HTR-8/SVneo (cell line): ENCODE measurements at places on chromosomes 13 and 19.

DNA sequence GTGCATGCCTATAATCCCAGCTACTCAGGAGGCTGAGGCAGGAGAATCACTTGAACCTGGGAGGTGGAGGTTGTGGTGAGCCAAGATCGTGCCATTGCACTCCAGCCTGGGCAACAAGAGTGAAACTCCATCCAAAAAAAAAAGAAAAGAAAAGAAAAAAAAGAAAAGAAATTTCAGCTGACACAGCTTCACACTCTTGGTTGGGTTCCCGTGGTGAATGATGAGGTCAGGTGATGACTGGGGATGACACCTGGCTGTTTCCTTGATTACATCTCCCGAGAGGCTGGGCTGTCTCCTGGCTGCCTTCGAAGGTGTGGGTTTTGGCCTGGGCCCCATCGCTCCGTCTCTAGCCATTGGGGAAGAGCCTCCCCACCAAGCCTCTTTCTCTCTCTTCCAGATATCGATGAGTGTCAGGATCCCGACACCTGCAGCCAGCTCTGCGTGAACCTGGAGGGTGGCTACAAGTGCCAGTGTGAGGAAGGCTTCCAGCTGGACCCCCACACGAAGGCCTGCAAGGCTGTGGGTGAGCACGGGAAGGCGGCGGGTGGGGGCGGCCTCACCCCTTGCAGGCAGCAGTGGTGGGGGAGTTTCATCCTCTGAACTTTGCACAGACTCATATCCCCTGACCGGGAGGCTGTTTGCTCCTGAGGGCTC, 22.0 kb downstream of the LDLR start:
- no peak for DNase-seq

DNA sequence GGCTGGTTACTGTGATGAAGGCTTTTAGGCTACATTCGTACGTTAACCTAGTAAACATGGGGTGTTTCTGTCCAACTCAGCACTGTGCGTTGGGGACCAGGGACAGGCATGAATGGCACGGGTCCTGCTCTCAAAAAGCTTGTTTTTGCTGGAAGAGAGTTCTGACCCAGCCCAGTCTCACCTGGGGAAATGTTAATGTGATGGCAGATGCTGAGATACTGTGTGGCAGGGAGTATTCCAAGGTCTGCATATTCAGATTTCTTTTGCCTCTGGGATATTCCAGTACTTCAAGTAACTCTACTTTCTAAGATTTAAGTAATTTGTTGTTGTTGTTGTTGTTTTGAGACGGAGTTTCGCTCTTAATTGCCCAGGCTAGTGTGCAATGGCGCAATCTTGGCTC, 13.7 kb downstream of the CUL4A start:
- no peak for DNase-seq

DNA sequence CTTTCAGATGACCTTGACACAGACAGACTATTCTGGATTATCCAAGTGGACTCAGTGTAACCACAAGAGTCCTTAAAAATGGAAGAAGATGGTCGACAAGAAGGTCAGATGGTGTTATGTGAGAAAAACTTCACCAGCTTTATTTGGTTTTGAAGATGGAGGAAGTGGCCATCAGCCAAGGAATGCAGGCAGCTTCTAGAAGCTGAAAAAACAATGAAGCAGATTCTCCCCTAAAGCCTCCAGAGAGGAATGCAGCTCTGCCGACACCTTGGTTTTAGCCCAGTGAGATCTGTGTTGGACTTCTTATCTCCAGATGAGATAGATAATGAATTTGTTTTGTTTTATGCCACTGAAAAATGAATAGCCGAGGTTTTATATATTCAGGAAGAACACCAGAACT, 501.5 kb downstream of the DCT start:
- no peak for DNase-seq

GRCh38 chr19:33329060-33329459, 26.7 kb upstream of the CEBPA start:
- no peak for DNase-seq

GRCh38 chr13:43988302-43988701, 108.6 kb downstream of the LACC1 start:
- DNase-seq, result no peak

DNA sequence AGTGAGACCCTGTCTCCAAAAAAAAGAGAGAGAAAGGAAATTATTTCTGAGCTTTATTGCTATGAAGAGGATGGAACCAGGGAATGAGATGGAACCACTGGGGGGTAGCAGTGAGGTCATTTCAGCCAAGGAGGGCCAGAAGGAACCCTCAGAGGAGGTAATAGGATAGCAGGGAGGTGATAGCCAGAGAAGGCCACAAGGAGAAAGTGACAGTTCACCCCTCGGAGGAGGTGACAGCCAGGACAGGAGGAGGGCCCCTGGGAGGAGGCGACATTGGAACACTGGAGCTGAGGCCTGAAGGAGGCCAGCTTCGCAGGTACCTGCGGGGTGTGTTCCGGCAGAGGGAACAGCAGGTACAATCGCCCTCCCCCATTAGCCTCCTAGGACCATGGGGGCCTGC, 675 bp upstream of the PGPEP1 start:
- DNase-seq, result peak; percentile 62

DNA sequence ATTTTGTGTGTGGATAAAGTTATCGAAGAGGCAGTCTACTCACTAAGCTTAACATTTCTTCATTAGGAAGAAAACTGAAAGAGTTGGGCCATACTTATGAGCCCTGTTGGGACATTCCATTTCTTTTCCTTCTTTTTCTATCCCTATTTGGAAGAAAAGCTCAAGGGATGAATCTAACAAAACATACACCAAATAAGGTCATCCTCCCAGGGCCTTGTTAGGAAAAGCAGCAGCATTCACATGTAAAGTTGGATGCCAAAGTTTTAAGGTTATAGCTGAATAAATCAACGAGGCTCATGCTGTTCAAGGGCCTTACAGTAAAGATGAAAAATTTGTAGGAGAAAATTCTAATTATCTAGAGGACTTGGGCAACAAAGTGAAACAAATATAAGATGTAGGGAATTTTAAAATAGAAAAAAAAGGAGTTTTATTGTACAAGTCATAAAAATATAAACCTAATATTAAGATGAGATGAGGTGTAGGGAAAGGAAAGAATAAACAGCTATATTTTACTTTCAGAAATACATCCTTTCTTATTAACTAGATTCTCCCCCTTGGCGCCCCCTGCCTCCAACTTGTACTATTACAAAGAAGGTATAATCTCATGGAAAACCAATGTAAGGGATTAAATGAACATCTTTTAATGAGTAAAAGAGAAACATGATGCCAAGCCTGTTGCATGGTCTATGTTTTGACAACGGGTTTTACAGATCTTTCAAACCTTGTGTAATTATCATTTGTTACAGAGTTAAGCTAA, 160.4 kb downstream of the PCDH20 start:
- DNase-seq, result no peak

DNA sequence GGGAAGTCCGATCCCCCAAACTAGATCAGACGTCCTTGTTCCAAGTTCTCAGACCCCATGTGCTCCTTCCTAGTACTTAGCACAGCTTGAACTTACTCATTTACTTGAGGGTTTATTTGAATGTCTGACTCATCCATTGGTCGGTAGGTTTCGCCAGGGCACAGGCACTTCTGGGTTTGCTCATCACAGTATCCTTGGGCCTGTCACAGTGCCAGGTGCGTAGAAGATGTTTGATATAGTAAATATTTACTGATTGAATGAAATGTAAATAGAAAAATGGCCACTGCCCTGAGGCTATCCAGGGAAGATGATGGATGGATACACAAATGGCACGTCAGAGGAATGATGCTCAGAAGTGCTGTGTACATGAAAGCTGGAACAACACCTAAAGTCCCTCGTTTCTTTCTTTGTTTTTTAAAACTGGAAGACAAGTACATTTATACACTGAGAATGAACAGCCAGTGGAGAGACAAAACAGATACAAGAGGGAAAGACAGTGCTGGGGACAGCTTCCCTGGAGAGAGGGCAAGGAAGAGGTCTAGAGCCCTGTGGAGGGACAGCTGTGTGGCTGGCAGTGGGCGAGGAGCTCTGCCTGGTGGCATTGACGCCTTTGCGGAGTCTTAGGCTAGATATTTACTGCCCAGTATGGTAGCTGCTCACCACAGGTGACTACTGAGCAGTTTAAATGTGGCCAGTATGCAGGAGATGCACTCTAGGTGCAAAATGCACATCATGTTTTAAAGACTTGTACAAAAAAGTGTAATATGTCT, 31.2 kb upstream of the KL start:
- DNase-seq, result no peak

GRCh38 chr13:64749301-64749700, 2480.8 kb downstream of the PCDH9 start:
- DNase-seq, result no peak

- DNase-seq, result peak; percentile 54
Observed at GRCh38 chr19:39497996-39498797, 550 bp upstream of the DLL3 start.

- DNase-seq, result peak; percentile 51
Observed at GRCh38 chr13:30802953-30803478, 67.7 kb downstream of the ALOX5AP start.

DNA sequence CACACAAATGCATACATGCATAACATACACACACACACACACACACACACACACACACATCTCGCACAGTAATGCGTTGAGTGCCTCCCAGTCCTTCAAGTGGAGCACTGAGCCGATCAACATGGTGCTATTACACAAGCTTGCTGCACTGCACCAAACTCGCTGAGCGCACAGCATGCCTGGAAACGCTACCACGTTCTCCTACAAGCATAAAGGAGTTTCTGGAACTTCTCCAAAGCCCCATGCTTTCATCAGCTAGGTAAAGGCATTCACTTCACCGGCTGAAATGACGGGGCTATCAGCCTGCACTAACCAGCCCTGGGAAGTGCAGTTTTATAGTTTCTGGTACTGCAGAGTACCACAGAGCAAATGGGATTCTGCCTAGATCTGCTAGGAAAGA, 92.7 kb downstream of the FGF14 start:
- no peak for DNase-seq

DNA sequence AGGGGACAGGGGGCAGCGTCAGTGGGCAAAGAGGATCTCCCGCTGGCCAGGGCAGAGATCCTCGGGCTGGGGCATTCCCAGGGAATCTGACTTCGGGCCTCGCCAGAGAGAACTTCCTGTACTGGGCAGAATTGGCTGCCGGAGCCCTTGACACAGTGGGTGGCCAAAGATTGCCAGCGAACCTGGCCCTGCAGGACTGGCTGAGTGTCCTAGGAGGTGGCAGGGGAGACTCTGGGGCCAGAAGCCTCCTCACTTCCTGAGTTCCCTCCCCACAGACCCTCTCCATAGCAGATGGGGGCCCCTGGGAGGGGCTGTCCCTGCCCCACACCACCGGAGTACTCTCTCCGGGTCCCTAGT, 19.3 kb downstream of the DPP9 start:
- DNase-seq, result no peak

GRCh38 chr13:33450956-33451709, 165.6 kb upstream of the STARD13 start:
- DNase-seq, result no peak

- peak; percentile 82 for DNase-seq
Observed at GRCh38 chr19:35135389-35135909, 590 bp upstream of the LGI4 start.

- no peak for DNase-seq
Observed at GRCh38 chr19:18595475-18595874, 6.9 kb downstream of the REX1BD start.

GRCh38 chr13:20258963-20259288, 26.8 kb upstream of the GJB6 start:
- DNase-seq, result no peak

DNA sequence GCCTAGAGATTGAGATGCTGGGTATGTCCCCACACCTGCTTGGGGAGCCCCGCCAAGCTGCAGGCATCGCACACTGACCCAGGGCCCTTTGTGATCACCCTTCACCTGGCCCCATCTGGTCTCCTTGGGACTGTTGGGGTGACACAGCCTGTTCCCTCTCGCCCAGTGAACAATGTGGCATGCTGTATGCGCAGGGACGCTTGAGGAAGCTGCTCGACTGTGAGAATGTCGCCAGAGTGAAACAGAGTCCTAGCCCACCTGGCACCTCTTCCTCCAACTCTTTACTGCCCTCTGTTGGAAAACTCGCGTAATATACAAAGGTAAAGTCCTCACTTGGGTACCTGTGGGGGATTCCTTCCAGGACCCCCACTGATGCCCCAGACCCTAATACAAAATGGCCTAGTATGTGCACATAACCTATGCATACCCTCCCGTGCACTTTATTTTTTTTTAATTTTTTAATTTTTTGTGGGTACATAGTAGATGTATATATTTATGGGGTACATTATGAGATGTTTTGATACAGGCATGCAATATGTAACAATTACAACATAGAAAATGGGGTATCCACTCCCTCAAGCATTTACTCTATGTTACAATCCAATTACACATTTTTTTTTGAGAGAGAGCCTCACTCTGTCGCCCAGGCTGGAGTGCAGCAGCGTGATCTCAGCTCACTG, 9.0 kb downstream of the BLOC1S3 start:
- DNase-seq, result peak; percentile 47

DNA sequence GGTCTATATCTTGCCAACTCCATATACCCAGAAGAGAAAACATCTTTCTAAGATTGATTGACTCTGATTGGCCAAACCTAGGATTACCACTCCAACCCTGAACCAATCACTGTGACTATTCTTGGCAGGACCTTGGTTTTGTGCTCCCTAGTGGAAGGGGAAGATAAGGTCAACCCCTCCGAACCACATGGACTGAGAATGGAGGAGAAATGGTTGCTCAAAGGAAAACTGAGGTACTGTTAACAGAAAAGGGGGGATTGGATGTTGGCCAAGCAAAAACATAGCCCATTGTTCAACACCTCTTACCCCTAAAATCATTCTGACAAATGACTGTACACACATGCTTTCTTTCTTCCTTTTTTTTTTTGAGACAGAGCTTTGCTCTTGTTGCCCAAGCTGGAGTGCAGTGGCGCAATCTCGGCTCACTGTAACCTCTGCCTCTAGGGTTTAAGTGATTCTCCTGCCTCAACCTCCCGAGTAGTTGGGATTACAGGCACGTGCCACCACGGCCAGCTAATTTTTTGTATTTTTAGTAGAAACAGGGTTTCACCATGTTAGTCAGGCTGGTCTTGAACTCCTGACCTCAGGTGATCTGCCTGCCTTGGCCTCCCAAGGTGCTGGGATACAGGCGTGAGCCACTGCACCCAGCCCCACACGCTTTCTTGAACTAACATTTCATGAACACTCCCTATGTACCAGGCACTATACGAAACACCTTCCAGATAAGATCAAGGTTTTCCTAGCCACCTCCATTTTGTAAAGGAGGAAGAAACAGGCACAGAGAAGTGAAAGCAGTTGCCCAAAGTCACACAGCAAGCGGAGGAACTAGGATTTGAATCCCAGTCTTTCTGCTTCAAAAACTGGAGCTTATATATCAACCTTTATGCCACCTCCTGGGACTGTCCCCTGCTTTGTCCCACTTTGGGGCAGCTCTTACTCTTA, 6.5 kb downstream of the MEIOSIN start:
- DNase-seq, result no peak
